ENCODE measurements at places on chromosomes 1 and 21. TPM values are rescaled to one million over a fixed set of nuclear protein-coding genes. Genes with fewer than 3 reads are reported as not detected.

The RAD54L gene
- total RNA-seq: 2.3 TPM

The SUSD4 gene
- 0.81 TPM for total RNA-seq

The PRELP gene
- total RNA-seq: 174 TPM

The TNFRSF14 gene
- total RNA-seq: 89.1 TPM

The RIPPLY3 gene
- total RNA-seq: not detected

The TNFAIP8L2 gene
- 4.1 TPM for total RNA-seq

The DIO1 gene
- not detected for total RNA-seq

The NPHS2 gene
- total RNA-seq: not detected

The EPHB2 gene
- total RNA-seq: 16.6 TPM

The ELAVL4 gene
- total RNA-seq: not detected

The TMEM82 gene
- total RNA-seq: not detected

The LCE1C gene
- total RNA-seq: not detected

The MROH7 gene
- 13.1 TPM for total RNA-seq

The LCE1F gene
- total RNA-seq: not detected

The DNAH14 gene
- 11.3 TPM for total RNA-seq

The MPC2 gene
- total RNA-seq: 48.2 TPM

The LMOD1 gene
- total RNA-seq: 347 TPM

The PPIAL4G gene
- 0.09 TPM for total RNA-seq

The PLEKHN1 gene
- total RNA-seq: 0.52 TPM

The DMRTA2 gene
- total RNA-seq: not detected

The ELF3 gene
- 0.27 TPM for total RNA-seq

The ANGPTL7 gene
- total RNA-seq: 7.1 TPM

The FMO1 gene
- total RNA-seq: 0.81 TPM

The CD1C gene
- not detected for total RNA-seq

The FMO3 gene
- total RNA-seq: 2.8 TPM

The ARHGAP30 gene
- 14.7 TPM for total RNA-seq

The SLC2A5 gene
- total RNA-seq: 5.8 TPM

The MRPL37 gene
- 36.2 TPM for total RNA-seq

The S100A2 gene
- 1.8 TPM for total RNA-seq

The ALX3 gene
- total RNA-seq: not detected

The GPR157 gene
- total RNA-seq: 7.9 TPM

The PUM1 gene
- 105 TPM for total RNA-seq

The CFHR4 gene
- total RNA-seq: not detected

The SH2D2A gene
- total RNA-seq: 2.9 TPM

The XPR1 gene
- 55.4 TPM for total RNA-seq

The SPSB1 gene
- total RNA-seq: 34.8 TPM

The MEGF6 gene
- 91.8 TPM for total RNA-seq

The LCE1E gene
- total RNA-seq: not detected

The HUNK gene
- total RNA-seq: 0.45 TPM

The SLAMF1 gene
- 1.6 TPM for total RNA-seq

The SPATA45 gene
- 0.78 TPM for total RNA-seq

The DCST1 gene
- total RNA-seq: not detected

The RHOU gene
- total RNA-seq: 30.3 TPM

The TNFRSF9 gene
- total RNA-seq: 0.42 TPM

The SYCP1 gene
- total RNA-seq: not detected

The NBPF4 gene
- total RNA-seq: not detected

The INSRR gene
- total RNA-seq: 0.51 TPM

The PSMA5 gene
- total RNA-seq: 37.4 TPM

The PCAT6 gene
- 1.7 TPM for total RNA-seq

The ELAPOR1 gene
- total RNA-seq: 0.55 TPM

The KRTAP19-6 gene
- not detected for total RNA-seq

The ITPKB gene
- 16.8 TPM for total RNA-seq

The LIN28A gene
- total RNA-seq: not detected

The OR2L5 gene
- total RNA-seq: 0.24 TPM

The GBP7 gene
- not detected for total RNA-seq

The S100A7A gene
- not detected for total RNA-seq

The CLCA1 gene
- 0.15 TPM for total RNA-seq

The CACNA1S gene
- total RNA-seq: not detected

All from aorta (tissue), 5 donors.